ENCODE measurements at places on chromosomes 5 and 9. TPM values are rescaled to one million over a fixed set of nuclear protein-coding genes. Genes with fewer than 3 reads are reported as not detected.

DNA sequence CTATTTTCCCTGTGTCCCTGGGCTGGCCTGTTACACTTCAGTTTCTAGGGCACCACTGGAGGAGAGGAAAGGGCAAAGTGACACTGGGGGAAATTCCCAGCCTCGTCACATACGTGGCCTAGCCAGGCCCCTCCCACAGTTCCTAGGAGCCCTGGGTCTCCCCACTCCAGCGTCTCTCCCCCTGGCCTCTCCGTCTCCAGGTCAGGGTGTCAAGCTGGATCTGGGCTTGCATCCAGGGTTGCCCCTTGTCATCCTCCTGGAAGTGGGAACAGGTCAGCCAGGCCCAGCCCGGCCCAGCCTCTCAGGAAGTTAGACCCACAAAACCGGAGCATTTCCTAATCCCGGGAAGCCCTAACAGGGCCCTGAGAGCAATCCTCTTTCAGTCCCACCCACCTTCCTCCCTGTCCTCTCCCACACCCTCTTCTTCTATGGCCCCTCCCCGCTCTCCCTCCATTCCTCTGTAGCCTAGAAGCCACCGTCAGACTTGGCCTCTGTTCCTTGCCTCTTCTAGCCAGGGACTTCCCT lies 4.7 kb upstream of the TNIP1 start:
- DNase-seq: peak; percentile 25

DNA sequence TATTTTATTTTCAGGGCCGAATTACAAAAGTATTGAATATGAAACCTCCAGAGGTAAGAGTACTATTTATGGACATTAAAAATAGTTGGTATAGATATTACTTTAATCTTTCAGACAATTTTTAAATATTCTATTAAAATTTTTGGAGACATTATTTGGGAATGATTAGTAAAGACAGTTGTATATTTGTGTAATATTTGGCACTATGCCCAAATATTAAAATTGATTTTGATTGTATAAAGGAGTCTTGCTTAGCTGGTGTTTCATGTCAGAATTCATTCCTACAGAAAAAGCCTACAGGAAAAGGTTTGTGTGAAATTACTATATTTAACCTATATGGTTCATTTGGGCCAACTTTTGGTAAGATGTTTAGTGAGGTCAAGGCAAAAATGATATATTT lies 5.5 kb downstream of the SMC2 start:
- DNase-seq: no peak

DNA sequence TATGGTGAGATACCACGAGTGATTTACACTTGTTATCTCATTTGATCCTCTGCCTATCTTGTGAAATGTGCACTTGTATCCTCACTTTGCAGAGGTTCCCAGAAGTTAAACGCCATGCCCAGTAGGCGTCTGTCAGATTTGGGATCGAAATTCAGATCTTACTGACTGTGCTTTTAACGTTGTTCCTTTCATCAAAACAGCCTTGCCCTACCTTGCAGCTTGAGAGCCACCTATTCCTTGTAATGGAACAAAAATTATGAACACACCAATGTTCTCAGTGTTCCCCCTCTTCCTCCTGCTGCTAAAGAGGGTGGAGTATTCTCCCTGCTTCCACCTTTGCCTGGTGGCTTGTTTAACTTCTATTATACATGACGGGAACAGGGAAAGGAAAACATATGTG lies 257.0 kb downstream of the MSX2 start:
- no peak for DNase-seq

GRCh38 chr5:91722736-91723467 lies 339.8 kb upstream of the ARRDC3 start:
- DNase-seq: no peak

GRCh38 chr9:91815896-91816295 lies 134.1 kb downstream of the ROR2 start:
- no peak for DNase-seq

GRCh38 chr9:90539286-90539685 lies 103.3 kb downstream of the DIRAS2 start:
- DNase-seq: no peak

- no peak for DNase-seq
These were observed 49.9 kb downstream of the GDNF start for GRCh38 chr5:37789991-37790390.

GRCh38 chr5:73444499-73445438 lies 3.8 kb downstream of the FOXD1 start:
- no peak for DNase-seq

DNA sequence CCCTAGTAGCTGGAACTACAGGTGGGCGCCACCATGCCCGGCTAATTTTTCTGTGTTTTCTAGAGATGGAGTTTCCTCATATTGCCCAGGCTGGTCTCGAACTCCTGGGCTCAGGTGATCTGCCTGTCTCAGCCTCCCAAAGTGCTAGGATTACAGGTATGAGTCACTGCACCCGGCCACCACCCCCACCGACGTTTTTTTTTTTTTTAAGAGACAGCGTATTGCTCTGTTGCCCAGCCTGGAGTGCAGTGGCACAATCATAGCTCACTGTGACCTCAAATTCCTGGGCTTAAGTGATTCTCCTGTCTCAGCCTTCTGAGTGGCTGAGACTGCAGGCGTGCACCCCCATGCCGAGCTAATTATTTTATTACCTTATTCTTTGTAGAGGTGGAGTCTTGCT lies 38.2 kb downstream of the WDR70 start:
- DNase-seq: no peak

DNA sequence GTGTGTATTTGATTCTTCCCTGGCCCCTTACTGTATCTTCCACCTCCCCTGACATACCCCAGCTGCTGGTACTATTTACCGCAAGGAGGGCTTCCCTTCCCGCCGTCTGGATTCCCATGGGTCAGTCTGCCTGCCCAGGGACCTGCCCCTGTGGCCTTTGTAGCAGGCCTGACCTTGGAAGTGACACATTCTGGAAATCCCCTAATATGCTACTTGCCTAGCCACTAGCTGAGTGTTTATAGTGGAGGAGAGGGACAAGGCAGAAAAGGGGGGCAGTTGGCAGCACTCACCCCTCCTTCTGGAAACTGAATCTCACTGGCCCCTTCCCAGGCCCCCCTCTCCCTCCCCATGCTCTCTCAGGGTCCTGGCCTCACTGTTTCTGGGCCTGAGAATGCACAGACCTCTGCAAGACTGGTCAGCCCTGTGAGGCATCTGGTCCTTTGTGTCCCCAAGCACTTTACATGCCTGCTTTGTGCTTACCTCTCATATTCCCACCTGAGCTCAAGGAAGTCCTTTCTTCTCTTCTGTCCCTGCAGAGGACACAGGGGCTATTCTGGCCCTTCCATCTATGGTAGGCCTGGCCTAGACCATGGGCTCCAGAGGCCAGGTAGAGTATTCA lies 8.2 kb upstream of the CCL21 start:
- DNase-seq: no peak

- DNase-seq: peak; percentile 57
These were observed 31.1 kb downstream of the ERAP1 start for GRCh38 chr5:96776621-96777020.

DNA sequence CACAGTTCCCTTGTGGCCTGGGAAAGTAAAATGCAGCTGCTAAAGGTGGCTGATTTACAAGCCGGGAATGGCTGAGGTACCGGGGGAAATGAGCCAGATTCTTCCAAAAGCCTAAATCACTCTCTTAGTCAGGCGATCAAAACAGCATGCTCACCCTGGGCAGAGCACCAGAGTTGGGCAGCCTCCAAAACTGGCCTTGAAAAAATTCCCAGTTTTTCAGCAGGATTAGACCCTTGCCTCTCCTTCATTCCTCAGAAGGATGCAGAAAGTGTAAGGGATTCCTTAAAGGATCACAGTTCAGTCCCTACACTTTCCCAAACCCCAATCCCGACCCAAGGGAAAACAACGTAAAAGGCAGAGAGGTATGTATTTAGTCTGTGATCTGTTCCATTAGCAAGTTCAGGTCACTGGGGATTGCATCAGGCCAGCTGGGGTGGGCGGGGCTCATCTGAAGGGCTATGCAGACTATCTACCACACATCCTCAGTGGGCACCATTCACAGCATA lies 16.9 kb downstream of the TMEM174 start:
- no peak for DNase-seq

- DNase-seq: no peak
These were observed 80.3 kb downstream of the SLCO6A1 start for GRCh38 chr5:102418531-102418930.

GRCh38 chr5:145797336-145797735 lies 37.8 kb downstream of the PRELID2 start:
- peak; percentile 73 for DNase-seq

DNA sequence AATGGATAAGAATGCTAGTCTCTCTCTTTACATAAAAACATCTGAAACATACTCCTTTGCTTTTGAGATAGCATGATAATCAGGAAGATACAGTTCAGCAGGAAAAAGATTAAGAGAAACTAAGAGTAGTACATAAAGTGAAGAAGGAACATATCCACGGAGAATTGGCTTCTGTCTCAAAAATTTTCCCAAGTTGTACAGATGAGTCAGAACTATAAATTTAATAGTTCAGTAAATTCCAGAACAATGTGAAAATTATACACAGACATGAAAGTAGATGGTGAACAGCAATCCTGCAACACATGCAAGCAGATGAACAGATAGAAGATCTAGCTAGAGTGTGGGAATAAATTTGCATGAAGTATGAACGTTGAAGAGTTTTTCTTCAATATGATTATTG lies 691.4 kb upstream of the RIOK2 start:
- DNase-seq: no peak

DNA sequence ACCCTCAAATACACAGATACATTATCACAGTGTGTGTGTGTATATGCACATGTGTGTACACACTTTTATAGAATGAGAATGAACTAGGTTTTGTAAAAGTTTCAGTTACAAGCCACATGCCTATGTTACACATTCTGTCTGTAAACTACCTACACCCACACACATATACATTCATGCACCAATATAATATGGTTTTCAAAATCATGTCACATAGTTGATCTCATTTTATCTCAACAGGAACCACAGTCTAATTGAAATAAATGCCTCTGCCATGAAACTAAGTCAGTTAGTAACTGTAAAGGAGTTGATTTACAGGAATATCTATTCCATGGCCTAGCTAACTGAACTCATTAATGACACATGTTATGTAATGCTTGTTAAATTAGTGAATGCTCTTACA lies 646.6 kb downstream of the PDE4D start:
- DNase-seq: no peak

GRCh38 chr5:174607916-174608315 lies 116.5 kb upstream of the MSX2 start:
- DNase-seq: no peak

- no peak for DNase-seq
These were observed 356.1 kb downstream of the SPOCK1 start for GRCh38 chr5:137142764-137143605.

GRCh38 chr5:67963789-67964519 lies 251.6 kb upstream of the PIK3R1 start:
- DNase-seq: no peak

- DNase-seq: peak; percentile 57
These were observed 41.9 kb downstream of the TNFAIP8 start for GRCh38 chr5:119397518-119398380.

- DNase-seq: peak; percentile 76
These were observed 47.2 kb downstream of the RFX3 start for GRCh38 chr9:3478549-3478953.

- DNase-seq: no peak
These were observed 106.7 kb downstream of the INSYN2B start for GRCh38 chr5:169873642-169874041.

DNA sequence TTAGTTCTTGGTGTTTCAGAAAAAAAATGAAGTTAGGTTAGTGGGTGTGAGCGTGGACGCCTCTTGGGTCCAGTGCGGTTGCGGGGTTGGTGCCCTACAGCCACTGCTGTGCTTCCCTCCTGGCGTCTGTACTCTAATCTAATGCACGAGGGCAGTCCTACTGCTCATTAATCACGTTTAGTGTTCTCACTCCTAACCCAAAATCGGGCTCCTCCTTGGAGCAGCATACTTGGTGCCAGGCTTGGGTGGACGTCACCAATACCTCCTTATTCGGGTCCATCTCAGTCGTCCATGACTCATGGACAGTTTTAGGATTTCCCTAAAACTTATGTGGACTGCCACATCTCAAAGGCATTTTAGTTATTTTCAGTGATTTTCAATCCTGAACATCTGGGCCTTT lies 41.6 kb downstream of the TRIO start:
- DNase-seq: no peak

- DNase-seq: peak; percentile 58
These were observed 51.1 kb upstream of the ORM1 start for GRCh38 chr9:114271556-114272510.

GRCh38 chr9:8484597-8485191 lies 685.1 kb upstream of the DMAC1 start:
- DNase-seq: no peak

DNA sequence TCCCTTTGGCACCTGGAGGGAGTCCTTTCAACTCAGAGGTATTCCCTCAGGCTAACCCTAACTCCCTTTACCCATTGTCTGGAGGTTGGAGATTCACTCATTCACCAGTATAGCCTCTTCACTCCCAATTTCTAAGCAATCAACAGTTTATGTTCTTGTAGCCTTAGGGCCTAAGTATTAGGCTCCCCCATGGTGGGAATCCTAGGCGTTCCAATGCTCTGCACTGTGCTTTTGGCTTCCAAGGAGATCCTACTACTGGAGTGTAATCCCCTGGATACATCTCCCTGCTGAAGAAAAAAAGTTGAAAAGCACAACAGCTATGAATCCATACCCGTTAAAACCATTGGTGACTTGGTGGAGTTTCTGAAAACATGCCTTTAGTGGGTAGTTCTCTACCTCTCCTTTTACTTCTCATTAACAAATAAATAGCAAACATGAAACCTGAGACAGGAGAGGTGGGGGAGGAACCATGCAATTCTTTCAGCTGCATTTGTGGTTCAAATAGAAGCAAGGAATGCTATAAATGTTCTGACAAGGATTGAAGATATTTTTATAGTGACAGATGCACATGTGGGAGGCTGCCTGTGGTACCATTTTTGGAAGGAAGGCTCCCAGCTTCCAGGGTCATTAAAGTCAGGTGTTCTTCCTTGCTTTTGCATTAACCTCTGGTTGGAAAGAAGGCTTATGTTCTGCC lies 397.1 kb downstream of the DMAC1 start:
- no peak for DNase-seq

GRCh38 chr5:8329773-8330172 lies 460.8 kb downstream of the MTRR start:
- no peak for DNase-seq

DNA sequence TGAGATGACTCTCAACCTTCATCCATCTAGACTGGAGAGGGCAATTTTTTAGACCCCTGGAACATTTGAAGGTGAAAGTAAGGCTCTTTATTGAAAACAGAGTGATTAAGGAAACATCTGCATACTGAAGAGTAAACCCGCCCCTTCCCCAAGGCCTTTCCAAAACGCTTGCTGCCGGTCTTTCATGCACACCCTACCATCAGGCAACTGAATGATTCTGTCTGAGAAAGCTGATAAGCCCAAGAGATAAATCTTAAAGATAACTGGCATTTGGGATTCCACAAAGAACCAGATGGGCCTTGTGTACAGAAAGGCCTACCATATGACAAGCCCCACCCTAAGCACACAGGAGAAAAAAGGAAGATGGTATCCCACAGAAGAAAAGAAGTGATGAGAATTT lies 54.4 kb upstream of the PIK3R1 start:
- DNase-seq: no peak

PCDHB2 gene
- 0.23 TPM for total RNA-seq

ZNF618 gene
- total RNA-seq: 60.6 TPM

SPAAR gene
- 24.8 TPM for total RNA-seq

LIFR gene
- total RNA-seq: 36.4 TPM

SEPTIN8 gene
- 82.1 TPM for total RNA-seq

AQP7 gene
- total RNA-seq: 3.7 TPM

TMC1 gene
- 1.5 TPM for total RNA-seq

GABRA6 gene
- not detected for total RNA-seq

PTGS1 gene
- total RNA-seq: 14.6 TPM

N4BP3 gene
- 38.2 TPM for total RNA-seq

AK1 gene
- 115 TPM for total RNA-seq

MGAT4B gene
- 243 TPM for total RNA-seq

IFNK gene
- not detected for total RNA-seq

TXNDC8 gene
- not detected for total RNA-seq

Data from endothelial cell of umbilical vein (primary cell).